ENCODE measurements at places on chromosomes 5 and 9.

DNA sequence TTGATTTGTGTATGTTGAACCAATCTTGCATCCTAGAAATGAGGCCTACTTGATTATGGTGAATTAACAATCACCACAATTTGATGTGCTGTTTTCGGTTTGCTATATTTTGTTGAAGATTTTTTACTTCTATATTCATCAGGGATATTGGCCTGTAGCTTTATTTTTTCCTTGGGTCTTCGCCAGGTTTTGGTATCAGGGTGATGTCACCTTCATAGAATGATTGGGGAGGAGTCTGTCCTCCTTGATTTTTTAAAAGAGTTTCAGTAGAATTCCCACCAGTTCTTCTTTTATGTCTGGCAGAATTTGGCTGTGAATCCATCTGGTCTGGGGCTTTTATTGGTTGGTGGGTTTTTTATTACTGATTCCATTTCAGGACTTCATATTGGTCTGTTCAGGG, 115.2 kb downstream of the CPLANE1 start:
- peak; percentile 49 for DNase-seq

DNA sequence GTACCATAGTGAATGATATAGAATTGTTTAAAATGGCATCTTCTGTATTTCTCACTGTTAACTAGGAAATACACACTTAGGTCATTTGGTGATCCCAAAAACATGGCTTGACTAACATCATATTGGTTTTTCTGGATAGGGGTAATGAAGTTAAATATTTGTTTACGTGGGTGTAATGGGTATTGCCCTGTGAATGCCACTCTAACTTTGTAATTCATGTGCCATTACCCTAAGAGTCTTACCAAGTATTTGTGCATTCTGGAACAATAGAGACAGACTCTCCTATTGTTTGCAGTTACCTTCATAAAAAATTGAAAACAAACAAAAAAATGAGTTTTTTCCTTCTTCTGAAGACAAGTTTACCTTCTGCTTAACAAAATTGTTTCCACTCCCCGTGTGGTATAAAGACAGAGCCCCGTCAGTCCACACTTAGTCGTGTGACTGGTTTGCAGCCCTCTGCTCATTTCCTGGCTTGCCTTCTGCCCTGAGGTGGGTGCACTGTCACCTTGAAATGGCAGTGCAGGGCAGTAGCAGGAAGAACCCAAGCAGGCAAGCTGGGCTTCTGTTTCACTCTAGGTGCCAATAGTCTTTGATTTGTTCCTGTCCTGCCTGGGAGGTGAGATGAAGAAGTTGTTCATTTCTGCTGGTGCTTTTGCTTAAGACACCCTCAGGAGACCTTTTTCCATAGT, 9.6 kb upstream of the CATSPER3 start:
- DNase-seq: no peak

DNA sequence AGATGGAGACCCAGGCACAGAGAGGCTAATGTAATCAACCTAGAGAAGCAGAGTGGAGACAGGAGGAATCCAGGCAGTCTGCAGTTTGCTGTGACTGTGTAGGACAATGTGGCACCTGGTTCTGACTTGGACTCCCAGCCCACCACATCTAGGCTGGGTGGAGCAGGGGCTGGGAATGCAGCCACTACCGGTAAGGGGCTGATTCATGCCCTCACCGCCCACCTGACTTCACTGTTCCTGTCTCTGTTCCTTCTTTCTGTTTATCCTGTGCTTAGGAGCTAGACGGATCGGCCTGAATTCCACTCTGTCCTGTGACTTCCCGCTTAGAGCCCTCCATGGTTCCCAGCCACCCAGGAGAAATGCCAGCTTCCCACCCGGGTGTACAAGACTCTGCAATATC, 2.6 kb downstream of the PDLIM4 start:
- DNase-seq: peak; percentile 78

- DNase-seq: peak; percentile 61
These were observed 399.8 kb upstream of the PIK3R1 start for GRCh38 chr5:67815455-67816391.

- DNase-seq: no peak
These were observed 62.8 kb downstream of the GABRB2 start for GRCh38 chr5:161483721-161484120.

GRCh38 chr9:2291980-2292704, 277.0 kb downstream of the SMARCA2 start:
- DNase-seq: peak; percentile 95

- no peak for DNase-seq
These were observed 290.5 kb upstream of the RASA1 start for GRCh38 chr5:86977190-86977589.
